ENCODE measurements at places on chromosomes 11 and 22. TPM values are rescaled to one million over a fixed set of nuclear protein-coding genes. Genes with fewer than 3 reads are reported as not detected.

GRCh38 chr11:34150494-34151151 lies 45.2 kb downstream of the NAT10 start:
- no peak overlapping the region for H3K27ac ChIP-seq
- H3K27me3 ChIP-seq, result peaks cover 14% of the 10 kb centered on the region
- peaks cover 47% of the 10 kb centered on the region for H3K36me3 ChIP-seq
- H3K4me1 ChIP-seq, result peaks cover 13% of the 10 kb centered on the region
- DNase-seq, result no peak
- H3K4me3 ChIP-seq, result no peak overlapping the region

DNA sequence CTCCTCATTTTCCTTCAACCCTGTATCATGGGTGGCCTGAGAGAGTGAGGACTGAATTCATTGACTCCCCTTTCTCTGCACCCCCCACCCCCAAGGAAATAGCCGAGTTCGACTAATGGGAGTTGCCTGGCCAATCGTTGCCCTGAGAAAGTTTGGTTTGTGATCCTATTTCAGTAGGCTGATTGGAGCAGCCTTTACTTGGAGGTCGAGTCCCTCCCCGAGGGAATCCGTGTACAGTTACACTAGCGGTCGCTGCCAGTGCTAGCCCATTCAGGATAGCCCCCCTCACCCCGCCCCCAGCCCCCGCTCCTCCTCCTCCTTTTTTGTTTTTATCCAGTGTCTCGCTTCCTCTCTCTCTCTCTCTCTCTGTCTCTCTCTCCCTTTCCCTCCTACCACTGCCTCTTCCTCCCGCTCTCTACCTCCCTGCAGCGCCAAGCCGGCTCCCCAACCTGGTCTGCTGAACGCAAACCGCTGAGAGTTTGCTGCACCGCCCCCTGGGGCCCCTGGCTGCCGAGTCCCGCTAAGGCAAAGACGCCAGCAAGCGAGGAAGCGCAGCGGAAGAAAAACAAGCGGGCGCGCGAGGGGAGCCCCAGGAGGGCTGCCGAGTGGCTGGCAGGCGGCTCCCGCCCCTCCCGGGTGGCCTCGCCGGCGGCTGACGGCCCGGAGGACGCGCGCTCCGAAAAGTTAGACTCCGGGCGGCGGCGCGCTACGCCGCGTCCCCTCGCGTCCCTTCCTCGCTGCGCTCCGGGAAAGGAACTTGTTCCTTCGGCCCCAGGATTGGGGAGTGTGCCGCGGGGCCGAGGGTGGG lies at the start of gene GRAMD1B:
Gene GRAMD1B, plus strand, starts transcription at position 357 of the 808 bp plus-strand sequence. CDS start 524 bp downstream, outside the sequence.
- H3K4me3 ChIP-seq, result peak within 1 kb of the TSS; percentile 94
- H3K27ac ChIP-seq, result peak within 1 kb of the TSS; percentile 86
- peak; percentile 86 for DNase-seq
- H3K36me3 ChIP-seq, result peaks cover 7% of the 10 kb centered on the region
- H3K4me1 ChIP-seq, result peaks cover 59% of the 10 kb centered on the region
- H3K27me3 ChIP-seq, result peaks cover 15% of the 10 kb centered on the region

DNA sequence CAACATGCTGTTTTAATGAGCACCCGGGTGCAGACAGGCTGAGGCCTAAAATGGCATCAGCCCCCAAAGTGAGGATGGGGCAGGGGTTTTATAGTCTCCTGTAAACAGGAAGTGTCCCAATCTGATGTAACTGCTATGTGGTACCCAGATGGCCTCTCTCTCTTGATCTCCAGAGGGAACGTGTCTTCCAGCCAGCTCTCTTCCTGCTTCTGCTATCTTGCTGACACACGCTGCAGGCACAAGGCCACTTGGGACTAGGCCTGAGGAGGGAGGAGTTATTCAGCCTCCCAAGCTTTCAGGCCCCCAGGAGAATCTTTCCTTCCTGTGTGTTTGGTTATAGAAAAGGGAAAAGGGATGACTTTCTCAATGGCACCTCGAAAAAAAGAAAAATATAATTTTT lies 11.4 kb upstream of the VSTM5 start:
- peaks cover 11% of the 10 kb centered on the region for H3K4me1 ChIP-seq
- no peak overlapping the region for H3K27ac ChIP-seq
- H3K36me3 ChIP-seq, result no peaks in the 10 kb centered on the region

DNA sequence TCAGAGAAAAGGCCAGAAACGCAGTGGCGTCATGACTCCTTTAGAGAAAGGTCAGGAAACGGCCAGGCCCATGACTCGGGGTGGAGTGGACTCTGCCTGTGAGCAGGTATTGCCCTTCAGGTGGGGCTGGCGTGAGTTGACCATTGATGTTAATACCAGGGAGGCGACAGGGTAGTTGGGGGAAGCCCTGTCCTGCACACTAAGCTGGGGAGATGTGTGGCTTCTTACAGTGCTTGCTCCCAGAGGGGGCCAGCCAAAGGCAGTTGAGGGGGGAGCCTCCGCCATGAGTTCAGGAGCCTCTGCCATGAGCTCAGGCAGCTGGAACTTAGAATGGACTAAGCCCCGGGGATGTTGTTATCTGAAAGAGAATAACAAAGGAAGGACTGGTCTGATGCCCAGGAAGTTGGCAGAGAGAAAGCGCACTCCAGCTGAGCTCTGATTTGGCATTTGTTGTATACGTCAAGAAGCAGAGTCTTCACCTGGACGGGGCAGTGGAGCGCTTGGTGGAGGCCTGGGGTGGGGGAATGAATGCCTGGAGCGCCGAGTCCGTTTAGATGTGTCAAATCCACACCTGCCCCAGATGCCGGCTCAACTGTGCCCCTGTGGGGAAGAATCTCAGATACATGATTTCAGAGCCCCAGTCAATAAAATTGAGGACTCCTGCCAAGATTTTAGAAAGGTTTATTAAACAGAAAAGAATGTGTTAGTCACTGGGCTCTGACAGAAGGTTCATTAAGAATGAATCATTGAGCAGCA lies 222.5 kb downstream of the TBC1D22A start:
- no peak for DNase-seq
- peaks cover 8% of the 10 kb centered on the region for H3K4me1 ChIP-seq
- H3K27me3 ChIP-seq, result peaks cover 8% of the 10 kb centered on the region
- H3K27ac ChIP-seq, result no peak overlapping the region

DNA sequence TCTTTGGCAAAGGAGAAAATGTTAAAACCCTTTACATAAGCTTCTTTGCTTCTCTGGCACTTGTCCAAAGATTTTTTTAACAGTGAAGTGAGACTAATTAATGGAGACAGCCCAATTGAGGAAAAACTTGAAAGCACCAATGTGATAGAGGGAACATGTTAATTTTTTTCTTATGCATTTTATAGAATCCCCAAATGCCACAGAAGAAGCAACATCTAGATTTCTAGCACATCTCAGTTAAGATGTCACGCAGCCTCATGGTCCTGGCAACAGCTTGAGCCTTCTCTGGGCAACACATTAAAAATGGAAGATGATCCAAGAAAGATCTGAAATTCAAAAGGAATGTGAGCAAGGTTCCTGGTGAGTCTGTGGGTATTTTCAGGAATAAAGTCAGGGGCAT lies 48.5 kb downstream of the PACSIN2 start:
- H3K27me3 ChIP-seq, result peaks cover 15% of the 10 kb centered on the region
- no peak overlapping the region for H3K27ac ChIP-seq
- H3K4me3 ChIP-seq, result no peak overlapping the region
- H3K4me1 ChIP-seq, result peaks cover 58% of the 10 kb centered on the region
- peaks cover 40% of the 10 kb centered on the region for H3K36me3 ChIP-seq
- DNase-seq, result no peak

DNA sequence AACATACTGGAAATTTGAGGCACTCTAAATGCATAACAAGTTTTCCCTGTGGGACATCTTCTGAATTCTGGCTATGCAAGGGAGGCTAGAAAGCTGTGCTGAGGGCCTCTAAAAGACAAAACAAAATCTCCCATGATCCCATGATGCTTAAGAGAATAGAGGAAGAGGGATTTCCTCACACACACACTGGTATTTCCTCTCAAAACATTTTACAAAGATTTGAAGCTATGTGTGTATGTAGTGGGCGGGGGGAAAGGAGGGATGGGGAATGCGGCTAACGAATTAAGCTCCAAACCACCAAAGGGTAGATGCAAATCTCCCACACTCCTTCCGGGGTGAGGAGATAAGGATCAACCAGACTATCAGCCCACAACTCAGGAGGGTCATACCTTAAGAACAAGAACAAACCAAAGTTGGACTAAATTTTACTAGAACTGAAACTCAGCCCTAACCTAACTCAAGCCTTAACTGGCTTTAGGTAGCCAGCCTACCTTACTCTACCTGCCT lies 6.0 kb downstream of the OR2AT4 start:
- no peak for DNase-seq
- H3K4me1 ChIP-seq, result peaks cover 4% of the 10 kb centered on the region
- peaks cover 5% of the 10 kb centered on the region for H3K36me3 ChIP-seq
- no peak overlapping the region for H3K4me3 ChIP-seq
- no peaks in the 10 kb centered on the region for H3K27me3 ChIP-seq
- H3K27ac ChIP-seq, result no peak overlapping the region

- no peaks in the 10 kb centered on the region for H3K27me3 ChIP-seq
- no peak overlapping the region for H3K27ac ChIP-seq
- DNase-seq, result no peak
- H3K4me3 ChIP-seq, result no peak overlapping the region
- H3K4me1 ChIP-seq, result no peaks in the 10 kb centered on the region
Observed at GRCh38 chr11:37574361-37574760, 976.3 kb upstream of the RAG2 start.

DNA sequence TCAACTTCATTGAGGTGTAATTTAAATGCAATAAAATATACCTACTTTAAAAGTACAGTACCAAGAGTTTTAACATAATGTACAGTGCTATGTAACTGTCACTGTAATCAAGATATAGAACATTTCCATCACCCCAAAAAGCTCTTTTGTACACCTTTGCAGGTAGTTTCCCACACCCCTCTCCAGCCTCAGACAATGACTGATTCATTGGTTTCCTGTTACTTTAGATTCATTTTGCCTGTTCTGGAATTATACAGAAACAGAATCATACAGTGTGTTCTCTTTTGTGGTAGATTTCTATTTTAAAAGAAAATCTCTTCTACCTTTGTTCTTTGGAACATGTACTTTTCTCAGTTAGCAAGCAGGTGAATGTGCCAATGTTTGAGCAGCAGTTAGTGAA lies 38.2 kb downstream of the SHISA8 start:
- no peak for DNase-seq
- H3K27ac ChIP-seq, result no peak overlapping the region
- no peak overlapping the region for H3K4me3 ChIP-seq
- H3K4me1 ChIP-seq, result no peaks in the 10 kb centered on the region

DNA sequence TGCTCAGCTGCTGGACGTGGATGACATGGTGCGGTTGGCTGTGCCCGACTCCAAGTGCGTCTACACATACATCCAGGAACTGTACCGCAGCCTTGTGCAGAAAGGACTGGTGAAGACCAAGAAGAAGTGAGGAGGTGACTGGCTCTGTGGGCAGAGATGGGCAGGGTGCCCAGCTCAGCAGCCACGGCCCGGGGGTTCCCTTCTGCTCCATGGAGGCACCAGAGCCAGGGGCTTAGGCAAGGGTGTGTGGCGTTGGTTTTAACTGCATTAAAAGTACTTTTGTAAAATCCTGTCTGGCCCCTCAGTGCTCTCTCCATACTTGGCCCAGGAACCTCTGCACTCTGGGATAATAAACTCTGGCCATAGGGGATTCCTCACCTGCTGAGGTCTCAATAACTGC lies 12.6 kb downstream of the SMTNL1 start:
- no peak overlapping the region for H3K4me3 ChIP-seq
- peaks cover 4% of the 10 kb centered on the region for H3K27me3 ChIP-seq
- H3K4me1 ChIP-seq, result no peaks in the 10 kb centered on the region
- no peak overlapping the region for H3K27ac ChIP-seq
- DNase-seq, result no peak
- H3K36me3 ChIP-seq, result peaks cover 32% of the 10 kb centered on the region

DNA sequence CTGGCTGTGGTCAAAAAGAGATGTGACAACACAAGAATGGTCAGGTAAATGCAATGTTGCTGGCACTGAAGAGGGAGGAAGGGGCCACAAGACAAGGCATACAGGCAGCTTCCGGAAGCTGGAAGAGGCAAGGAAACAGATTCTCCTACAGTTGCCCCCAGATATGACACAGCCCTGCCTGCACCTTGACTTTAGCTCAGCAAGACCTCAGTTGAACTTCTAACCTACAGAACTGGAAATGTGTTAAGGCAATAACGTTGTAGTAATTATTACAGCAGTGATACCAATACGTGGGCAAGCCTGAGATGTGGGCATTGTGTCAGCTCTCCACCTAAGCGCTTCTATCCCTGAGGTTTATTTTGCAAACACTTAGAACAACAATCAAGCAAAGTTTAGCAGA lies 4.2 kb upstream of the KIAA0930 start:
- H3K27ac ChIP-seq, result no peak overlapping the region
- no peak overlapping the region for H3K4me3 ChIP-seq
- DNase-seq, result no peak
- peaks cover 4% of the 10 kb centered on the region for H3K4me1 ChIP-seq
- H3K27me3 ChIP-seq, result no peaks in the 10 kb centered on the region

DNA sequence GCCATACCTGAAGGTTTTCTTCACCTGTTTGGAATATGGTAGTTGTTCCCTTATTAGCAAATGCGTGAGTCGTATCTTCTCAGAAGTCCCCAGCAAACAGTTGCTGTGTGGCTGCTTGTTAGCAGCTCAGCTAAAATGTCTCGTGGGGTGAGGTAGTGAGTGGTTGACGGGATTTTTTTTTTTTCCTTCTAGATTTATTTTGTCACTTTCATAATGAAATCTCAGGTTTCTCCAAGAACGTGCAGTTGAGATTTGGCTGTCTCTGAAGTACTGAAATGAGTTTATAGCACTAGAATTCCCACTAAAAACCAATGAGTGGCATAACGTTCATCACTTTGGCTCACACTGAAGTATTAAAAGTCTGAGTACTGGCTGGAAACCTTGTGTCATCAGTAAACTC lies 16.8 kb downstream of the RCN1 start:
- no peaks in the 10 kb centered on the region for H3K4me1 ChIP-seq
- H3K27ac ChIP-seq, result no peak overlapping the region
- H3K36me3 ChIP-seq, result peaks cover 11% of the 10 kb centered on the region
- H3K4me3 ChIP-seq, result no peak overlapping the region

DNA sequence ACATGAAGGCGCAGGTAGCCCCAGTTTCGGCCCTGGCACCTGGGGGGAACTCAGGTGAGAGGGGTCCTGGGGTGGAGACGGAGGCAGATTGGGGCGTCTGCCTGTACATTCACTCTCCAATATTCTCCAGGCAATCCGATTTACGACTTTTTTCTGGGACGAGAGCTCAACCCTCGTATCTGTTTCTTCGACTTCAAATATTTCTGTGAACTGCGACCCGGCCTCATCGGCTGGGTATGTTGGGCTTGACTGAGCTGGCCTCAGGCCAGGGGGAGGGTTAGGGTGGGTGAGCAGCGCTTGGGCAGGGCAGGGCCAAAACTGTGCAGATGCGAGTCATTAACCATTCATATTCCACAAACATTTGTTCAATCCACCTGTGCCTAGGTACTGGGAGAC lies 1.7 kb downstream of the TM7SF2 start:
- peaks cover 8% of the 10 kb centered on the region for H3K4me1 ChIP-seq
- DNase-seq, result no peak
- peaks cover 17% of the 10 kb centered on the region for H3K36me3 ChIP-seq
- H3K27me3 ChIP-seq, result peaks cover 22% of the 10 kb centered on the region
- H3K4me3 ChIP-seq, result peak overlapping the region; percentile 84

CHRM1 gene
- total RNA-seq, result not detected

A4GALT gene
- 5.3 TPM for total RNA-seq

BAIAP2L2 gene
- 0.77 TPM for total RNA-seq

DDI1 gene
- total RNA-seq, result not detected

C11orf42 gene
- total RNA-seq, result not detected
